ENCODE measurements at places on chromosomes 1 and 21.

DNA sequence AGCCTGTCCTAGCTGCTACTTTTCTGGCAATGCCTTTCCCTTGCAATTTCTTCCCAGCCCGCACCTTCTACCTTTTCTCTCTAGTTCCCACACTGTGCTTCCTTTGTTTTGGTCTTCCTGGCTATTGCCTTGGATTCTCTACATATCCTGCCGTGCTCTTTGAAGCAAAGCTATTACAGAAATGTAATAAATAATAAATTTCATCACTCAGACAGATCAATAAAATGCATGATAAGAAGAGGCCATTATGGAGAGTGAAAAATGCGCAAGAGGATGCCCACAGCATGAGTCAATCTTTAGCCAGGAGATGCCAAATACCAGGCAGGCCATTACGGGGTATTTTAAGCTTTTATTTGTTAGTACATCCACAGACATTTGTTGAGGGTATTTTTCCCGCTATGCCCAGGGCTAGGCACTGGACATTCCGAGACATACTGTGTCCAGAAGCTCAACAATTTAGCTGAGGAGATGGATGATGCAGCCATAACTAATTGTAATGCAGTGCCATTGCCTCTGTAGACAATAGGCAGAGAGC lies 163.6 kb downstream of the ST6GALNAC3 start:
- no peak for DNase-seq

DNA sequence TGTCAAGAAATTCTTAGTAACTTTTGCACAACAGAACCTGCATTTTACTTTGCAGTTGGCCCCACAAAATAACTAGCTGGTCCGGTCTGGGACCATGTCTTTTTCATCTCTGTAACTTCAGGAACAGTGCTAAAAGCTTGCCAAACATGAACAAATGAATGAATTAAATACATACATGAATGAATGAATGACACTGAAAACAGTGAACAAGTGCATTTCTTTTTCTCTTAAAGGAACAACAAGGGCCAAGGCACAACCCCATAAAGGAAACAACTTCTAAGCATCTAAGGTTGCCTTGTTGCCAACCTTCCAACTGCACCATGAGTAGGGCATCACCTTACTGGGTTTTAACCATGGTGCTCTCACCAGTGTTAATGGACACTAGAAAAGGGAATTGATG lies 534.4 kb upstream of the PKN2 start:
- DNase-seq: no peak

GRCh38 chr1:14741082-14741481 lies 142.6 kb downstream of the KAZN start:
- DNase-seq: no peak

DNA sequence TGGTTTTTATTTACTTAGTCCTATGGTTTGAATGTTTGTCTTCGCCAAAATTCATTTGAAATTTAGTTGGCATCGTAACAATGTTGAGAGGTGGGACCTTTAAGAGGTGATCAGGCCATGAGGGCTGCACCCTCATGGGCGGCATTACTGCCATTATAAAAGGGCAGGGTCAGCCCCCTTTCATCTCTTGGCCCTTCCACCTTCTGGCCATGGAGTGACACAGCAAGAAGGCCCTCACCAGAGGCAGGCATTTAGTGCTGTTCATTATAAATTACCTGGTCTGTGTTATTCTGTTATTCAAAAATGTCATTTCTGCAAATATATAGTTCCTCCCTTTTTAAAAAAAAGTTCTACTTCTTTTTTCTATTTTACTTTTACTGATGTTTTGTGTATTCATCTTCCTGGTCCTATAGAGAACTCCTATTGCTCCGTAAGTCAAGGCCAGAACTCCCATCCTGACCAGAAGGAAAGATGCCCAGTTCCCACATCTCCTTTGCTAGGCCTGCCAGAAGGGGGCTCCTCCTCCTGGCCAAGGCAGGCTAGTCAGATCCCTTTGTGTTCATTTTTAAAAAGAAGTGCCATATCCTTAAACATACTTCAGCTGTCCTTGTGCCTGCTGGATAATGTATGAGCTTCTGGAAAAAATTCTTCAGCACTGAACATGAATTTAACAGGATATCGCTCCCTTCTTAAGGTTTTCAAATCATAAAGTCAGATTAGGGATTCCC lies 10.0 kb upstream of the LBR start:
- DNase-seq: no peak

GRCh38 chr1:191904991-191905390 lies 253.3 kb upstream of the RGS18 start:
- DNase-seq: no peak

DNA sequence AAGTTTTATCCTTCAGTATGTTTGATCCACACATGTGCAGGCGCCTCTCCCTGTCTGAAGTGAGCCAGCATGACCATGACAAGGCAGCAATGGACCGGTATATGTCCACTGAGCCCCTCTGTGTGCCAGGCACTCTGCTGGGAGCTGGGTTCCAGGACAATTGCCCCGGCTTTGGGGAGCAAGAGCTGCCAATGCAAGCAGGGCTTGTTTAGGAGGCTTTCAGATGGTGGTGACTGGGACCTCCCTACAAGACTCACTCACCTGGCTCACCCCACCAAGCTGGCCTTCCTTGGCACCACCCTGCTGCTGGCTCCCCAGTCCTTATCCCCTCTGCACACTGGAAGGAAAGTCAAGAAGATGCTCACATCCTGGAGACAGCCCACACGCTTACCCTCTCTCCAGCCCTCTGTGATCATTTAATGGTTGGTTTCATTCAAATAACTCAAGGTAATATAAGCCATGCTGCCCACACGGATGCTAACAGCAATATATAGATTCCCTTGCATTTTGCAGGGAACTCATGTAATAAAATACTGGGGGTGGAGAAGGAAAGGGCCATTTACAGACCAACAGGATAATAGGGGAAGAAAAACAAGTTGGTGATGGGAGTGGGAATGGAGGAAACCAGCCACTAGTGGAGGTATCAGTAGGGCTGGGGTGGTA lies 23.6 kb downstream of the KCND3 start:
- DNase-seq: no peak

GRCh38 chr1:29186252-29186651 lies 4.6 kb upstream of the SRSF4 start:
- no peak for DNase-seq

GRCh38 chr1:100038660-100039287 lies 69.0 kb downstream of the SLC35A3 start:
- DNase-seq: peak; percentile 55

DNA sequence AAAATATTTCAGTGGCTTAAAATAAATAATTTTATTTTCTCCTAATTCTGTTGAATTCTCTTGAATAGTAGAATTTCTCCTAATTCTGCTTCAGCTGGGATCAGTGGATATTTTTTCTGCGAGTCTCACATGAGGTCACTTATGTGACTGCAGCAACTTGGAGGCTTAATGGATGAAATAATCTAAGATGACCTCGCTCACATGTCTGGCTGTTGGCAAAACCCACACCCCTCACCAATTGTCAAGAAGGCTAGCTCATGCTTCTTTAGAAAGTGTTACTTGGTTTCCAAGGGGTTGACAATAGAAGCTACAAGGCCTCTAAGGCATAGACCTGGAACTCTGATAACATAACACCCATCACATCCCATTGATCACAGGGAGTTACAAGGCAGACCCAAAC lies 156.9 kb upstream of the DPYD start:
- DNase-seq: no peak

DNA sequence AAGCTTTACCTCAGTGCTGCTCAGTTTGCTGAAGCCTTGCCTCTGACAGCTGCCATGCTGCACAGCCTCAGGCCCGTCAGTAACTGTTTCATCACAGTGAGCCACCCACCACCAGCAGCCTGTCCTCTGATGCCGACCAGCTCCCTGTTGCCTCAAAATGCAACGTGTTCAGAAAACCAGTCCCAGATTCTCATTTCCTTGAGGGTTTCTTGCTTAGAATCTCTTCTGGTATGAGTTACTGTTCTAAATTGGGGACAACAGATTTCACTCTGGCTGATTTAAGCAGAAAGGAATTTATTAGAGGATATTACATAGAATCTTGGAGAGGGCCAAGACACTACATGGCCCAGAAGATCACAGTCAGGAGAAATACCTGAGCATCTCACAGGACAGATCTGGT lies 11.0 kb downstream of the UBL4B start:
- no peak for DNase-seq

DNA sequence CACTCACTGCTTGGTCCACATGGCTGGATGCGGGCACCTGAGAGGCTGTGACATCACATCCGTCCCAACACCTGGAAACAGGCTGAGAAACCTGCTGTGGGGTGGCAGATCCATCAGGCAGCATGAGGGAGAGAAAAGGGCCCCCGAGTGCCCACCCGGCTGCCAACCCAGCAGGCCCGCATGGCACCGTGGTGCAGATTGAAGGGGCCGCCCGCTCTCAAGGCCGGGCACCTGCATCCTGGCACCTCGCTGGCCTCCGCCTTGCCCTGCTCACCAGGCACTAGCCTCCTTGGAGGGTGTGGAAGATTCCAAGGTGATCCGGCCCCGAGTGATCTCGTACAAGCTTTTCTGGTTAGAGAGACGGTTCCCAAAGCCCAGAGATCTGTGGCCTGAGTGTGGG lies 110.5 kb downstream of the PRDM16 start:
- DNase-seq: no peak

- DNase-seq: no peak
These were observed 130.5 kb downstream of the TOMM20 start for GRCh38 chr1:234997896-234998741.

DNA sequence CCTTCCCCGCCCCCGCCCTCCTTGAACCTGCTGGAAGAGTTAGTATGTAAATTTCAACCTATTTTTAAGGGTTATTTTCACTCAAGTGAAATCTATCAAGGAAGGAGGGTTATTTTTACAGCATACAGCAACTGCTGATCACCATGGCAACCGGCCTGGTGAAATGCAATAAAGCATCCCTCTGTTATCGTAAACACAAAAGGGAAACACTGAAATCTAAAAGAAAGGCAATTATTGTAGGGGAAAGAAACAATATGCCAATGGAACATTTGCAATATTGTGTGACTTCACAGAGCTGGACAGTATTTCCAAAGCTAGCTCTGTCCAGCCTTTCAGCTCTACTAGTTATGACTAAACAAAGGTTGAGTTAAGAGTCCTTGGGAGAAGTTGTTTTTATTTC lies 588.3 kb upstream of the PBX1 start:
- DNase-seq: no peak

GRCh38 chr1:35808450-35809113 lies 766 bp downstream of the AGO4 start:
- no peak for DNase-seq

GRCh38 chr1:160328184-160328583 lies 14.9 kb downstream of the COPA start:
- DNase-seq: no peak
